ENCODE measurements at places on chromosomes 4 and X. TPM values are rescaled to one million over a fixed set of nuclear protein-coding genes. Genes with fewer than 3 reads are reported as not detected.

The OTC gene
- not detected for total RNA-seq

The CACNA1F gene
- total RNA-seq: 1.2 TPM

The FAM53A gene
- 0.89 TPM for total RNA-seq

The LRIT3 gene
- 0.33 TPM for total RNA-seq

The CENPI gene
- total RNA-seq: 0.96 TPM

The PRRG1 gene
- not detected for total RNA-seq

The ARSD gene
- total RNA-seq: 3.2 TPM

The ZBTB49 gene
- 20.0 TPM for total RNA-seq

The ANK2 gene
- total RNA-seq: not detected

The UGT2B17 gene
- total RNA-seq: not detected

The GRID2 gene
- total RNA-seq: not detected

The CFAP47 gene
- total RNA-seq: not detected

The SPANXN4 gene
- total RNA-seq: not detected

The RUFY3 gene
- total RNA-seq: 36.2 TPM

The NMU gene
- not detected for total RNA-seq

The CSAG2 gene
- total RNA-seq: not detected

The ZDHHC15 gene
- total RNA-seq: 0.47 TPM

The ZNF711 gene
- 1.3 TPM for total RNA-seq

The SYP gene
- total RNA-seq: 0.73 TPM

The TIGD4 gene
- total RNA-seq: 0.17 TPM

The ZCCHC12 gene
- not detected for total RNA-seq

The ZNF157 gene
- total RNA-seq: 0.87 TPM

The USP51 gene
- total RNA-seq: 3.0 TPM

The CHM gene
- total RNA-seq: 20.3 TPM

The CXorf65 gene
- total RNA-seq: 51.6 TPM

The STARD8 gene
- 0.86 TPM for total RNA-seq

The LRCH2 gene
- total RNA-seq: not detected

The PDE6B gene
- 15.4 TPM for total RNA-seq

The CPZ gene
- not detected for total RNA-seq

The PGK1 gene
- total RNA-seq: 205 TPM

The ARHGEF6 gene
- 83.4 TPM for total RNA-seq

The METAP1 gene
- total RNA-seq: 36.4 TPM

Data from CD4-positive, alpha-beta memory T cell (primary cell).